ENCODE measurements at places on chromosomes 4 and X. TPM values are rescaled to one million over a fixed set of nuclear protein-coding genes. Genes with fewer than 3 reads are reported as not detected.

The GYPB gene
- not detected for total RNA-seq

The REELD1 gene
- total RNA-seq, result not detected

The TRIM75 gene
- not detected for total RNA-seq

The PNMA6F gene
- not detected for total RNA-seq

The ARX gene
- not detected for total RNA-seq
